ENCODE measurements at places on chromosomes 1 and 21. TPM values are rescaled to one million over a fixed set of nuclear protein-coding genes. Genes with fewer than 3 reads are reported as not detected.

DNA sequence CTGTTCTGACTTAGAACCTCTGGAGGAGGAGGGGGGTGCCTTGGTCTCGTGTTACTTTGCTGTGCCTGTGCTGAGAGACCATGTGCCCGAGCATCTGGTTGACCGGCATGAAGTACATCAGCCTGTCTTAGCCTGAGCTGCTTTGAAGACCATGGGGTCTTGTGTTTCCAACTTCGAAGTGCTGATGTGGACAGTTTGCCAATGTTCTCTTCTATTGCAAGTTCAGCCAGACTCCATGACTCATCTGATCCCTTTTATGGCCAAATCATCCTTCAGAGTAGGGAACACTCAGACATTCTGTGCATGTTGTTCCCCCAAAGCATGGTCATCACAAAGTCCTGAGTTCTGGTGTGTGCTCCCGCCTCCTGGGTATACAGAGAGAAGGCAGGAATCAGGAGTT is 6.0 kb upstream of the PLA2G2C start:
- no peak overlapping the region for H3K27ac ChIP-seq
- no peaks in the 10 kb centered on the region for H3K27me3 ChIP-seq
- no peaks in the 10 kb centered on the region for H3K36me3 ChIP-seq
- DNase-seq = peak; percentile 45
- no peak overlapping the region for H3K4me3 ChIP-seq

GRCh38 chr1:89454845-89455521 is 69.6 kb upstream of the LRRC8B start:
- no peaks in the 10 kb centered on the region for H3K27me3 ChIP-seq
- H3K36me3 ChIP-seq = no peaks in the 10 kb centered on the region
- DNase-seq = peak; percentile 56
- no peak overlapping the region for H3K4me3 ChIP-seq

DNA sequence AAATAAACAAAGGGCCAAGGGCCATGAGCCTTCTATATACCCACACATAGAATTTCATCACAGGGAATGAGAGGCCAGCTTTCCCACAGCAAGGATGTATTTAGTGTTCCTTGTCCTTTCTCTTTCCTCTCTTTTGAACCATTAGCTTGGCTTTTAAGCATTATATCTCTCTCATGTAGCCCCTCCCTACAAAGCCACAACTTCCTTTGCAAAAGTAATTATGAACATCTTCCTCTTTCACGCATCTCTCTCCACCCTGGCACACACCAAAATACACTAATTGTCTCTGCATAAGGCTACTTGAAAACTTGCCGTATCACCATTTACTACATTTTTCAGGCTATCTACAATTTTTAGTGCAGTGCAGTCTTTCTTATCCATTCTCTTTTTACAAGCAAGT is 1.9 kb upstream of the AK5 start:
- H3K27ac ChIP-seq = no peak overlapping the region
- no peaks in the 10 kb centered on the region for H3K36me3 ChIP-seq
- H3K4me1 ChIP-seq = peaks cover 9% of the 10 kb centered on the region
- H3K4me3 ChIP-seq = no peak overlapping the region
- DNase-seq = no peak
- peaks cover 68% of the 10 kb centered on the region for H3K27me3 ChIP-seq

MFAP2 gene
- 200 TPM for total RNA-seq

GRCh38 chr1:193192586-193192985 is 6.2 kb upstream of the B3GALT2 start:
- DNase-seq = no peak
- no peaks in the 10 kb centered on the region for H3K36me3 ChIP-seq
- no peak overlapping the region for H3K27ac ChIP-seq
- H3K4me3 ChIP-seq = no peak overlapping the region

DNA sequence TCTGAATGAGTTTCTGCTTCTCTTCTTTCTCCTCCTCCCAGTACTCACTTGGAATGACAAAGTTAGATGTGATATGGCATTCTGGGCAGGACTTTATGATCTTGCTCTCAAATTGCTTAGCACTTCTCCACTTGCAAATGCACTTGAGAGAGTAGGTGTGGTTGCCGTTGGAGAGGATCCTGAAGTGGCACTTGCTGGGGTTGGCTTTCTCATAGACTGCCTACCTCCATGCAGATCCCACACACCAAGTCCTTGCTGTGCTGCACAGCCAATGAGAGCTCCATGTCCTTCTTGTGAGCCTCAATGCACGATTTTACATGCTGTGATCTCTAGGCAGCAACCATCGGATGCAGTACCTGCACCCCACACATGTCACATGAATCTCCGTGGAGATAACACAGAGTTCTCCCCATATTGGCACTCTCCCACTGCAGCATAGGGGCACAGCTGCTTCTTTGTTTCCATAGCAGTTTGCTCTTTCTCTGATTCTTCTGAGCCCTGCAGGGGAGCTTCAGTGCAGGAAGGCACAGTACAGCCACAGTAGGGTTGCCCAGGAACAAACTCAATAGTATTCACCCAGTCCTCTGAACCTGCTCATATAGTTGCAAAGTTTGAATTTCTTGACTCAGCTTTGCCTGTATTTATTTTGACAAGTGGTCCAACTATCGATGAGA is 45.2 kb downstream of the ZNF691 start:
- H3K27ac ChIP-seq = no peak overlapping the region
- H3K4me3 ChIP-seq = no peak overlapping the region
- no peaks in the 10 kb centered on the region for H3K4me1 ChIP-seq
- DNase-seq = no peak
- H3K36me3 ChIP-seq = no peaks in the 10 kb centered on the region
- no peaks in the 10 kb centered on the region for H3K27me3 ChIP-seq

IL22RA1 gene
- 4.7 TPM for total RNA-seq

- H3K27me3 ChIP-seq = no peaks in the 10 kb centered on the region
- no peak overlapping the region for H3K27ac ChIP-seq
- no peak for DNase-seq
- H3K36me3 ChIP-seq = no peaks in the 10 kb centered on the region
- H3K4me3 ChIP-seq = no peak overlapping the region
Measured at GRCh38 chr1:9008236-9008635, 18.0 kb downstream of the SLC2A7 start.

GRCh38 chr1:15212216-15212953 is 34.6 kb upstream of the FHAD1 start:
- H3K36me3 ChIP-seq = no peaks in the 10 kb centered on the region
- peaks cover 41% of the 10 kb centered on the region for H3K4me1 ChIP-seq
- no peak for DNase-seq
- H3K4me3 ChIP-seq = no peak overlapping the region

HES3 gene
- not detected for total RNA-seq

GRCh38 chr1:3931007-3931912 is 31.2 kb upstream of the C1orf174 start:
- DNase-seq = no peak
- no peak overlapping the region for H3K27ac ChIP-seq
- H3K27me3 ChIP-seq = peaks cover 16% of the 10 kb centered on the region
- H3K36me3 ChIP-seq = no peaks in the 10 kb centered on the region
- H3K4me3 ChIP-seq = no peak overlapping the region
- H3K4me1 ChIP-seq = no peaks in the 10 kb centered on the region

DNA sequence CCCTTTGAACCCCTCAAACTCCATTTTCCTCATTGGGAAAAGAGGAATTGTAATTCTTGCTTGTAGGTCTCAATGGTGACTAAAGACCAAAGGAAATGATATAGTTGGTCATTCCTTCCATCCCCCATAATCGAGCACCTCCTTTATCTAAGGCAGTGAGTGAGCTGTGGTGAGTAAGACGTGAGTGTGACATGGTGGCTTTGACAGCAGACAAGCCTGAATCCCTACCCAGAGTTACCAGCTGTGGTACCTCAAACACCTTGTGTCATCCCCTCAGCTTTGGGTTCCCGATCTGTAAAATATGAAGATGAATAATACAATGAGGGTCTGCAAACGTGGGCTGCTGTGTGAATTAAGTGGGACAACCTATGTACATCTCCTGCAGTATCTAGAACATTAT is 8.4 kb downstream of the TRAF5 start:
- peaks cover 6% of the 10 kb centered on the region for H3K4me1 ChIP-seq
- H3K4me3 ChIP-seq = no peak overlapping the region
- H3K27me3 ChIP-seq = no peaks in the 10 kb centered on the region
- H3K27ac ChIP-seq = no peak overlapping the region
- no peaks in the 10 kb centered on the region for H3K36me3 ChIP-seq

GRCh38 chr1:184433956-184434502 is 47.2 kb downstream of the C1orf21 start:
- H3K27me3 ChIP-seq = no peaks in the 10 kb centered on the region
- no peak overlapping the region for H3K27ac ChIP-seq
- H3K36me3 ChIP-seq = no peaks in the 10 kb centered on the region
- no peaks in the 10 kb centered on the region for H3K4me1 ChIP-seq

SLAMF1 gene
- total RNA-seq = 1.2 TPM

TLR5 gene
- 0.88 TPM for total RNA-seq

- H3K27me3 ChIP-seq = peaks cover 13% of the 10 kb centered on the region
- no peaks in the 10 kb centered on the region for H3K36me3 ChIP-seq
- no peak overlapping the region for H3K27ac ChIP-seq
- no peak overlapping the region for H3K4me3 ChIP-seq
- H3K4me1 ChIP-seq = no peaks in the 10 kb centered on the region
- DNase-seq = no peak
Measured at GRCh38 chr1:151807766-151808165, 2.5 kb upstream of the LINGO4 start.

PTAFR gene
- 0.96 TPM for total RNA-seq

GRCh38 chr1:40092241-40092640 is 4.8 kb downstream of the PPT1 start:
- no peaks in the 10 kb centered on the region for H3K27me3 ChIP-seq
- peaks cover 7% of the 10 kb centered on the region for H3K4me1 ChIP-seq
- no peaks in the 10 kb centered on the region for H3K36me3 ChIP-seq
- H3K4me3 ChIP-seq = no peak overlapping the region
- DNase-seq = no peak

DNA sequence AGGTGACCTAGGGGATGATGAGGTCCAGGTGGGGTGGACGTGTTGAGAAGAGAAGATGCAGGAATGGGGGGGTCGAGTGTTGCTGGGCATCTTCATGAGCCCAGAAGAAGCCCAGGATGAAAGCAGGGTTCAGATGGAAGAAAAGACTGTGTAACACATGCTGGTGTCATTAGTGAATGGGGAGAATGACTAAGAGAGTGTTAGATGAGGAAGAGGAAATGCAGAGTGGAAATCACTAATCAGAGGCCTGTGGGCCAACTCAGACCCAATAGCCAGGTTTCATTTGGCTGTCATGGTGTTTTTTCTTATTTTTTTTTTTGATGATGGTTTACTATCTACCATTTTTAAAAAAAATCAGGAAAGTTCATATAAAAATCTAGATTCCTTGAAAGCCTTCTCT is 180.8 kb upstream of the CAMK1G start:
- H3K27me3 ChIP-seq = no peaks in the 10 kb centered on the region
- H3K36me3 ChIP-seq = no peaks in the 10 kb centered on the region
- no peak overlapping the region for H3K27ac ChIP-seq

DNA sequence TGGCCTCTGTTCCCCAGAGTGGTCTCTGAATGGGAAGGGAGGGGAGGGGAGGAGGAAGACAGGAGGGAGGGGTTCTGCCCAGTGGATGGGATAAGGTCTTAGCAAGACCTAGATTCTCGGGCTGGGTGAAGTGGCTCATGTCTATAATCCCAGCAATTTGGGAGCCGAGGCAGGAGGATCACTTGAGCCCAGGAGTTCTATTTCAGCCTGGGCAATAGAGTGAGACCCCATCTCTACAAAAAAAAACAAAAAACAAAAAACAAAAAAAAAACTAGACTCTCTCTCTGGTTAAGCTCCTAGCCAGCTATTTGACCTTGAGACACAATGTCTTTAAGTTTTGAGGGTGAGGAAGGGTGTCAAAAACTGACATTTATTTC is 11.4 kb downstream of the UQCRHL start:
- H3K4me1 ChIP-seq = peaks cover 56% of the 10 kb centered on the region
- no peak overlapping the region for H3K4me3 ChIP-seq
- H3K27me3 ChIP-seq = no peaks in the 10 kb centered on the region
- DNase-seq = no peak
- H3K27ac ChIP-seq = peak overlapping the region; percentile 92

GRCh38 chr1:2971609-2972008 is 49.7 kb upstream of the ACTRT2 start:
- no peaks in the 10 kb centered on the region for H3K36me3 ChIP-seq
- H3K4me3 ChIP-seq = no peak overlapping the region
- H3K27ac ChIP-seq = no peak overlapping the region

Measured in hepatocyte (in vitro differentiated cells).